ENCODE measurements at places on chromosomes 7 and 10. TPM values are rescaled to one million over a fixed set of nuclear protein-coding genes. Genes with fewer than 3 reads are reported as not detected.

The PRSS1 gene
- total RNA-seq = not detected

The PIK3AP1 gene
- total RNA-seq = 2.3 TPM

DNA sequence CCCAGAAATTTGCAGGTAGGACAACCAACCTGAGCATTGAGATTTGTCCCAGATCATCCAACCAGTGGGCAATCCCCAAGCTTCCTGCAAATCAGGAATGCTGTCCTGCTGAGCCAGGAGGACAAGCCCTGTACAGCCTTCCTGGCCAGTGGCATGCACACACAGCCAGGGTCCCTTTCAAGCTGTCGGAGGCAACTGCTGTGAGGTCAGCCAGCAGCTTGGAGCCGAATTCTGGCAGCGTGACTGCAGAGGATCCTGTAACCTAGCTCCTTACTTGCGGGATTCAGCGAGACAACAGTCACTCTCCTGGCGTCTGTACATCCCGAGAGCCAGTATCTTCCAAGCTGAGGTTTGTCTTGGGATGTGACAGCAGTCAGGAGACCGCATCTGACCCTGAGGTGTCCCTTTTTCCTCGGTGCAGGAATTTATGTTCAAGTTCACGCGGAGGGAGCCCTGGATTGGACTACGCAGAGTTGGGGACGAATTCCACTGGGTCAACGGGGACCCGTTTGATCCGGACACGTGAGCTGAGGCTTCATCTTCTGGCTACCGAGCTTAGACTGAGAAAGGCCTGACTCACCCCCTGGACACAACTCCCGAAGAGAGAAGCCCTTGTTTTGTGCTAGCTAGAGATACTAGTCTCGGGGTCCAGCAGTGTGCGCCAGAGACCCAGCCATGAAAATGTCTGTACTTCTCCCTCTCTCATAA, 18.3 kb downstream of the CLEC2L start:
- H3K4me1 ChIP-seq = no peaks in the 10 kb centered on the region
- DNase-seq = peak; percentile 27
- no peaks in the 10 kb centered on the region for H3K27me3 ChIP-seq
- no peak overlapping the region for H3K4me3 ChIP-seq
- H3K27ac ChIP-seq = no peak overlapping the region

DNA sequence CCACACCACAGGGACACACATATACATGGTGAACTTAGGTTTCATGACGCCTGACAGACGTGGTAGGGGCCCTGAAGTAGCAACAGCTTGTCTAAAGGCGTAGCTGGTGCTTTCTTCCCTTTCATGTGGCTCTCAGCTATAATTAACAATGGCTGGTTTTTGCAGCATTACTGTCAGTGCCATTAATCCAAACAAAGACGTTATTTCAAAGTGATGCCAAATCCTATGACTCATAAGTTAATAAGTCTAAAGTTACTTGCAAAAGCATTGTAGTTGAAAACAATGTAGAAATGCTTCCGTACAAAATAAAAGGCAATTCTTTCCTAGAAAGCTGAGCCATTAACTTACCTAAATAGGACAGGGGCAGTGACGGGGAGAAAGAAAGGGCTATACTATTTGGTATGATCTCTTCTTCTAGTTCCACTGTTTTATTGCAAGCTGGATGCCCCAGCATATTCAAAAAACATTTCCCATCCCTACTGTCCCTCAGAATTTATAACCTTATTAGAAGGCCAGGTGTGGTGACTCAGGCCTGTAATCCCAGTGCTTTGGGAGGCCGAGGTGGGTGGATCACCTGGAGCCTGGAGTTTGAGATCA, 105.4 kb downstream of the ODAD2 start:
- no peaks in the 10 kb centered on the region for H3K27me3 ChIP-seq
- no peak overlapping the region for H3K27ac ChIP-seq
- no peaks in the 10 kb centered on the region for H3K4me1 ChIP-seq
- H3K4me3 ChIP-seq = no peak overlapping the region

The TEX47 gene
- not detected for total RNA-seq

DNA sequence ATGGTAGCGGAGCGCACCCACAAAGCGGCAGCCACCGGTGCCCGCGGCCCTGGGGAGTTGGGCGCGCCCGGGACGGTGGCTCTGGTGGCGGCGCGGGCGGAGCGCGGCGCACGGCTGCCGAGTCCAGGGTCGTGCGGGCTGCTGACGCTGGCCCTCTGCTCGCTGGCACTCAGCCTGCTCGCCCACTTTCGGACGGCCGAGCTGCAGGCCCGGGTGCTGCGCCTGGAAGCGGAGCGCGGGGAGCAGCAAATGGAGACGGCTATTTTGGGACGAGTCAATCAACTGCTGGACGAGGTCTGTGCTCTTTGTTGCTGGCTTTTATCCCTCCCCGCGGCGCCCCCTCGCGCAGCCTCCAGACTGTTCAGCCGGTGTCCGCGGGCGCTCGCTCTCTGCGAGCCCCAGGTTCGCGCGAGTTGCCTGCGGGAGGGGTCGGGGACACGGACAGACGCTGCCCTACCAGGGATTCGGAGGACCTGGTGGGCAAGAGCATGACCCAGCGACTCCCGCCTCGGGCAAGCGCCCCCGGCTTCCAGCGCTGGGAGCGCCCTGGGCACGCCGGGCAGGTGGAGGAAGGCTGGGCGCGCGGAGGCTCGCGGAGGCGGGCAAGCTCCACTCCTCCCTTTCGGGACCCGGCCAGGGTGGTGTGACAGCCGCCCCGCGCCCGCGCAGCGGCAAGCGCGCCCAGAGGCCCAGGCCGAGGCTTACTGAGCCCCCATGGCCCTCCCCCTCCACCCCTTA, 887 bp downstream of the COL13A1 start:
- peak; percentile 61 for DNase-seq
- H3K4me1 ChIP-seq = peaks cover 37% of the 10 kb centered on the region
- no peak overlapping the region for H3K27ac ChIP-seq
- peak overlapping the region; percentile 84 for H3K4me3 ChIP-seq
- H3K36me3 ChIP-seq = no peaks in the 10 kb centered on the region
- H3K27me3 ChIP-seq = peaks cover 35% of the 10 kb centered on the region

- peaks cover 5% of the 10 kb centered on the region for H3K4me1 ChIP-seq
- DNase-seq = no peak
- H3K36me3 ChIP-seq = no peaks in the 10 kb centered on the region
- no peaks in the 10 kb centered on the region for H3K27me3 ChIP-seq
- no peak overlapping the region for H3K27ac ChIP-seq
These were observed 2.5 kb upstream of the HNRNPF start for GRCh38 chr10:43411536-43411935.

The CRPPA gene
- total RNA-seq = 0.45 TPM

The ANXA8 gene
- total RNA-seq = not detected

- H3K4me3 ChIP-seq = no peak overlapping the region
- H3K4me1 ChIP-seq = no peaks in the 10 kb centered on the region
- no peak for DNase-seq
These were observed 16.6 kb upstream of the AFAP1L2 start for GRCh38 chr10:114420811-114421485.

- peaks cover 6% of the 10 kb centered on the region for H3K36me3 ChIP-seq
- H3K27ac ChIP-seq = peak overlapping the region; percentile 72
- H3K4me3 ChIP-seq = no peak overlapping the region
- no peaks in the 10 kb centered on the region for H3K27me3 ChIP-seq
- peaks cover 41% of the 10 kb centered on the region for H3K4me1 ChIP-seq
These were observed 14.8 kb downstream of the NFE2L3 start for GRCh38 chr7:26166684-26167266.

The SPDYE6 gene
- not detected for total RNA-seq

DNA sequence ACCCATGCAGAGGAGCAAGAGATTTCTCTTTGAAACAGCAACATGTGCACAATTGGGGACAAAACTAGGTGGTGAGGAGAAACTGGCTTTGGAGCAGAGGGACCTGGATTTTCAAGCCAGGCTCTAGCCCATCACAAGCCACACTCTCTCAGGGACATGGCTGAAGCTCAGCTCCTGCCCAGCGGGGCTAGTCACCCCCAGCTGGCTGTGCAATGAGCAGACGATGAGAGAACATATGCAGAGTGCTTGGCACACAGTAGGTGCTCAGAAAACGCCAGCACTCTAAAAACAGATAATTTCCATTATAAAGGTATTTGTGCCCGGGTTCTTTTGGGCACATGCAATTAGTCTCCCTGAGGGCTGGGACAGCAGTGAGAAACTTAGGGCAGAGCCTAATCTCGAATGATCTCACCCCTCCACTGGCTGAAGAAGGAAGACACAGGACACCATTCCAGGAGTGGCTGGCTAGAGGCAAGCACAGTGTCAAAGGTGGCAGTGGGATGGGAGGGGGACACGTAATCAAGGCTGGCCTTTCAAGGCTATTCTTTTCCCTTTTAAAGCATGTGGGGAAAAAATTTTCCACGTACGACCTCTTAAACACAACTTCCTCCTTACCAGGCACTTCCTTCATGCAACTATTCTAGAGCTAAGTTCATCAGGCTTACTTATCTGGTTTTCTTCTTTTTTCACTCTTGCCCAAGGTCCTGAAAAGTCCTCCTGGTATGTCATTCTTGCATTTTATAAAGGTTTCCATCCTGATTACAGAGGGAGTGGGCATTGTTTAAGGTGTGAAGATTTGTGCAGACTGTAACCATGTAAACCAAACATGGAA, 15.1 kb downstream of the FAM53B start:
- DNase-seq = no peak
- no peak overlapping the region for H3K27ac ChIP-seq
- peaks cover 5% of the 10 kb centered on the region for H3K4me1 ChIP-seq
- H3K27me3 ChIP-seq = no peaks in the 10 kb centered on the region

- no peaks in the 10 kb centered on the region for H3K27me3 ChIP-seq
- no peak for DNase-seq
- no peak overlapping the region for H3K27ac ChIP-seq
These were observed 17.6 kb upstream of the ELOVL3 start for GRCh38 chr10:102208311-102209035.

DNA sequence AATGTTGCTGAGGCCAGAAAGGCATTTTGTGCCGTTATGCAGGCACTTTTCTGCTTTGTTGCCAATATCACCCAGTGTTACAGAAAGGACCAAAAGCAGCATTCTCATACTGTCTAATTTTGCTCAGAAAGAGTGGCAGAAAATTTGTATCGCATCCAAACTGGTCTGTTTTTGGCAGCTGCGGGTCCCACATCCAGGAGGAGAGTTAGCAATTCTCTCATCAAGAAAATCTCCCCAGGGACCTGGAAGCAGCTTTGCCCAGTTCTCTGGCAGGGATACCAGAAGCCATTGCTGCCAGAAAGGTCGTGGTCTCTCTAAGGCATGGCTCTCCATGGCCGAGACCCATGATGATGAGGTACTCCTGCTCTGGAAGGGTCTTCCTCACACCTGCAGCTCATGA, 489.2 kb upstream of the ZMIZ1 start:
- H3K4me1 ChIP-seq = no peaks in the 10 kb centered on the region
- H3K36me3 ChIP-seq = no peaks in the 10 kb centered on the region
- no peak for DNase-seq
- no peaks in the 10 kb centered on the region for H3K27me3 ChIP-seq

DNA sequence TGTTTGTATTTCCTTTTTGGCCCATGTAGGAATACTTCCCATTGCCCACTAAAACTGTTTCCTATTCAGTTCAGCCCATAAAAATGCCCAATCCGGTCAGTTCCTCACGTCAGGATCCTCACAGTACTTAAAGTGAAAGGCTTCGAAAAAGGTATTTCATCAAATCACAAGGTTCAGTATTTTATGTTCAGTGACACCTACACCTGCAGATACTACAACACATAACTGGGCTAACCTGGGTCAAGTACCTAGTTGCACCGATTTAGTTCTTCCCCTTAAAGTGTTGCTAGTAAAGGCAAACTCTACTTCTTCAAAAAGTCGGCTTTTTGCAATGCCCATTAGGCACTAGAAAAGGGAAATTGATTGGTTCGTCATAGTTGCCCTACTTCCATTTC, 1.1 kb downstream of the SNX13 start:
- H3K4me3 ChIP-seq = peak overlapping the region; percentile 85
- peaks cover 16% of the 10 kb centered on the region for H3K4me1 ChIP-seq
- H3K27ac ChIP-seq = peak overlapping the region; percentile 84
- no peaks in the 10 kb centered on the region for H3K36me3 ChIP-seq
- no peaks in the 10 kb centered on the region for H3K27me3 ChIP-seq

The TMEM270 gene
- not detected for total RNA-seq

DNA sequence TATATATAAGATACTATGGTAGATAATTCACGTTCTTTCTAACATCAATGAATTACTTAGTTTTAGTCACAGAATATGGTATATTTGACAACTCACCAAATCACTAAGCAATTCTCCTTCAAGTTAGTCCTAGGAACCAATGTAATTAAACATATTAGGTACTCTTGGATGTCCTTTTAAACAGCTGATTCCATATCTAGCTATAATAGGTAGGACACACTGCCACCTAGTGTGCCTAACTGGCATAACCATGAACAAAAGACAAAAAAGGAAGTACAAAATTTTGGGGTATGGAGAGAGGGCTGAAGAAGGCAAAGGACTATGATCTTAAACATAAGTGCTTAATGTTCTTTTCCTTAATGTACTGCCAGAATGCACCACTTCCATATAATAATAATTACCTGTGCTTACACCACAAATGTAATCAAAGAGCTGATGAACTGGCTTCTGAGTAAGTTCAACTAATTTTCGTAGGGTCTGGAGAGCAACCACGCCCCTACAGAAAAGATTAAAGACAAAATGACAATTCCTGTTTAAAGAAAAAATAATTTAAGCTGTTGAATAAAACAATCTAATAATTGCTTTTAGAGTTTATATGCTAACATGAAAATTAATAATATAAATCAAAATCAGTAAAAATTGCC, 28.7 kb downstream of the PNPLA8 start:
- peak; percentile 75 for DNase-seq
- H3K27me3 ChIP-seq = no peaks in the 10 kb centered on the region
- H3K4me1 ChIP-seq = no peaks in the 10 kb centered on the region

The TMEM236 gene
- 0.03 TPM for total RNA-seq

GRCh38 chr7:78125884-78126283, 327.3 kb downstream of the PHTF2 start:
- no peaks in the 10 kb centered on the region for H3K36me3 ChIP-seq
- no peaks in the 10 kb centered on the region for H3K27me3 ChIP-seq
- no peak overlapping the region for H3K27ac ChIP-seq
- no peak overlapping the region for H3K4me3 ChIP-seq
- H3K4me1 ChIP-seq = peaks cover 22% of the 10 kb centered on the region

- H3K36me3 ChIP-seq = peaks cover 7% of the 10 kb centered on the region
- H3K4me1 ChIP-seq = peaks cover 21% of the 10 kb centered on the region
- no peaks in the 10 kb centered on the region for H3K27me3 ChIP-seq
- H3K4me3 ChIP-seq = peak overlapping the region; percentile 81
These were observed 488 bp downstream of the EIF4H start for GRCh38 chr7:74174606-74175082.

The COPG2 gene
- 72.4 TPM for total RNA-seq

- no peak for DNase-seq
- H3K27ac ChIP-seq = no peak overlapping the region
- no peaks in the 10 kb centered on the region for H3K36me3 ChIP-seq
- H3K4me1 ChIP-seq = no peaks in the 10 kb centered on the region
These were observed 41.6 kb upstream of the FHIP2A start for GRCh38 chr10:114779803-114780576.

The AS3MT gene
- total RNA-seq = 8.8 TPM

GRCh38 chr10:28385748-28386502, 83.1 kb upstream of the MPP7 start:
- H3K4me3 ChIP-seq = no peak overlapping the region
- DNase-seq = no peak
- no peaks in the 10 kb centered on the region for H3K27me3 ChIP-seq
- H3K36me3 ChIP-seq = no peaks in the 10 kb centered on the region
- no peaks in the 10 kb centered on the region for H3K4me1 ChIP-seq

The SH2B2 gene
- total RNA-seq = 21.9 TPM

The MSMB gene
- total RNA-seq = not detected

Measured in GM23338 (cell line).